ENCODE measurements at places on chromosomes 16 and 17.

DNA sequence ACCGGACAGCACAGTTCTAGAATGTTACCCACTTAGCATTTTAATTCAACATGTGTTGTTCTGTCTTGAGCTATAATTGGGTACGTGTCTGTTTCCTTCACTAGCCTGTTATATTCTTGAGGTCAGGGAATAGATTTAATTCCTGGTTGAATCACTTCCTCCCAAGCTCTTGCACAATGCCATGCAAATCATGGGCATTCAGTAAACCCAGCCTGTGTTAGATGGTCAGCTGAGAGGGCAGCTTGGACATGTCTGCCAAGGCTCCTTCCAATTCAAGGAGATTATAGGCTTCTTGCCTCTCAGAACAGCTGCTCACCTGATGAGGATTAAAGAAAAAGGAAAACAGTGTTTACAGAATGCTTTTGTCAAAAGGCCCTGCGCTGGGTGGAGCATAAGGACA lies 12.6 kb downstream of the C1QTNF1 start:
- DNase-seq: peak; percentile 45

GRCh38 chr16:54282202-54282927 lies 4.2 kb downstream of the IRX3 start:
- DNase-seq: peak; percentile 22

- no peak for DNase-seq
Observed at GRCh38 chr16:69929480-69929879, 21.7 kb upstream of the CLEC18A start.

- DNase-seq: peak; percentile 67
Observed at GRCh38 chr17:81295676-81296381, 722 bp upstream of the SLC38A10 start.

GRCh38 chr16:84907575-84907974 lies 87.8 kb downstream of the CRISPLD2 start:
- no peak for DNase-seq

- DNase-seq: no peak
Observed at GRCh38 chr16:9534759-9535158, 443.3 kb downstream of the HAPSTR1 start.

- peak; percentile 80 for DNase-seq
Observed at GRCh38 chr16:19167710-19168370, at the start of gene SYT17. SYT17 (plus strand) TSS chr16:19168240; CDS start chr16:19168647, 407 bp downstream.

GRCh38 chr17:83146347-83146746 lies 66.9 kb downstream of the METRNL start:
- DNase-seq: no peak

DNA sequence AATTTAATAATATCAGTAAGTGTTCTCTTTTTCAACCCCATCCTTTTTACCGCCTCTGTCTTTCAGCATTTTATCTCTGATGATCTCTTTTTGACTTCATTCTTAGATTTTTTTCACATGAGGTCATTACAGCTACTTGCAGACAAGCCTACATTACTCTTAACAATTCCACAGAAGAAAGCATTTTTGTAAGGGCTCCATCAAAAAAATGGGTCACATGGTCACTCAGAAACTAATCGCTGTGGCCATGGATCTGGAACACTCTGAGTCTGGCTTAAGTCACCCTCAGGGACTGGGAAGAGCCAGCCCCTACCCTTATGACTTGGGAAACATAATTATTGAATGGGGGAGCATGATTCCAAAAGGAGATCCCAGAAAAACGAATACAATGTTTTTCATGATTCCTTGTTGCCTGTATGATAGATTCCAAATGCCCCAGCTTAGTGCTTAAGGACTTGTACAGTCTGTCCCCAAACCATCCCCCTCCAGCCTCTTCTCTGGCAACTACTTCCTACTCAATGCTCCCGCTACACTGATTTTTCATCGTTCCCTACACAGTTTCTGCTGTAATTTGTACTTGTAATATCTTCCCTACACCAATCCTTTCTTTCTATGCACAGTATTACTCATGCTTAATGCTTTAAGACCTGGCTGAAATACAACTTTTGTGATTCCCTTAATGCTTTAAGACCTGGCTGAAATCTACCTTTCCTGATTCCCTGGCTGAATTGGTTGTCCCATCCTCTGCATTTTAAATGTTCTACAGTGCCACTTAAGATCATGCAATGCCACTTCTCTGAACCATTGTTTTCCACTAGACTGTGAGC lies 457.8 kb downstream of the HS3ST4 start:
- no peak for DNase-seq

DNA sequence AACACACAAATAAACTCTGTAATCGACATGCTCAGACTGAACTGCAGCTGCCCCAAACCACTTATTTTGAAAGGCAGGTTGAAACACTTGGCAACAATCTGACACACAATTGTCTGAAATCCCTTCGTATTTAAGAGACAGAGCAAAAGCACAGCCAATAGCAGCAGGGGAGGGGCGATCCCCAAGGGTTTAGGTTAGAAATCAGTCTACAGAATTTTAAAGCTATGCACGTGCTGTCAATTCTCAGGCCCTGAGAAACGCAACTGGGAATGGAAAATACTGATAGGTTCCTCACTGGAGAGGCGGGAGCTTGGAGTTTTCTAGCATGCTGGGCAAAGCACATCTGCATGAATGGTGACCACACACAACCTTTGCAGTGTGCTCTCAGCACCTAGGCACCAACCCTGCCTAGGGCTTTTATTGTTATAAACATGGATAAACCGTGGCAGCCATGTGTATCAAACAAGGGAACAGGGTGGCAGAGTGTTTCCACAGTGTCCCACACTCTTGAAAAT lies 168.0 kb downstream of the AATF start:
- DNase-seq: no peak

DNA sequence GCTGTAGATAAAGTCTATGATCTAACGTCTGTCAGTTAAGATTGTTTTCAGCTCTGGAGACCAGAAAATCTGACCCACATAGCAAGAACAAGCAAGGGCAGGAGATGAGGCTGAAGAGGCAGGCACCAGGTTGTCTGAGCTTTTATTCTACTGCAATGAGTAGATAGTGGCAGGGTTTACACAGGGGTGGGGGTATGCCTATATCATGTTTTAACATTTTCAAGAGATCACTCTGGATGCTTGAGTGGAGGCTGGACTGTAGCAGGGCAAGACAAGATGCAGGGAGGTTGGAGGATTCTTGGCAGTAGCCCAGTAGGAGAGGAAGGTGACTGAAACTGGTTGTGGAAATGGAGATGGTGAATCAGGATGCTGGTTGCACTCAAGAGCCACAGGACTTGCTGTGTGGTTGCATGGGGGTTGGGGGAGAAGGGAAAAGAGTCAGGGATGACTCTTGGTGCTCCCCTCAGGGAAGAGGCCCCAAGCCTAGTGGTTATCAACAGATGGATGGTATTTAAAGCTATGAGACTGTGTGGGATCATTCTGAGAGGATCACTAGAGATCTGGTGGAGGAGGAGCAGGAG lies 143.1 kb upstream of the KCNJ18 start:
- DNase-seq: no peak

GRCh38 chr17:57948555-57949420 lies 6.4 kb downstream of the CUEDC1 start:
- DNase-seq: peak; percentile 98

- DNase-seq: no peak
Observed at GRCh38 chr16:23852794-23853562, 17.2 kb downstream of the PRKCB start.

GRCh38 chr16:11964761-11965551 lies at the start of gene TNFRSF17:
TNFRSF17 (plus strand) TSS chr16:11965210; CDS start chr16:11965325, 115 bp downstream.
- DNase-seq: no peak

DNA sequence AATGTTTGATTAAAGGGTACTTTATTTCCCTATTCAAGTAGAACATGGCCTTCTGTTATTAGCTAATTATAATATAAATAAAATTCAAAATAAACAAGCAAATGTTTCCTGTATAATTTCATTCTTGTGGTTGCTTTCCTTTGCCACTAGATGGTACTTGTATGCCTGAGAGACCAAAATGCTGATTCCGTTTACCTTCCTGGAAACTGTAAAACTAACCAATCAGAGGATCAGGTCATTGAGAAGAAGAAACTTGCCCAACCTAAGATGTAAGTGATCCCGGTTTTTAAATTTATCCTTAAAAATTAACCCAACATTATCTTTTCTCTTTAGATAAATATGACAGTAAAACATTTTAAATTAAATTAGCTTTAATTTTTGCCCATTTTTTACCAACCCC lies 8.1 kb upstream of the ABCA5 start:
- no peak for DNase-seq

GRCh38 chr17:39416141-39416540 lies 14.7 kb upstream of the FBXL20 start:
- DNase-seq: no peak

- DNase-seq: no peak
Observed at GRCh38 chr17:74020522-74020921, 183.0 kb upstream of the RPL38 start.

DNA sequence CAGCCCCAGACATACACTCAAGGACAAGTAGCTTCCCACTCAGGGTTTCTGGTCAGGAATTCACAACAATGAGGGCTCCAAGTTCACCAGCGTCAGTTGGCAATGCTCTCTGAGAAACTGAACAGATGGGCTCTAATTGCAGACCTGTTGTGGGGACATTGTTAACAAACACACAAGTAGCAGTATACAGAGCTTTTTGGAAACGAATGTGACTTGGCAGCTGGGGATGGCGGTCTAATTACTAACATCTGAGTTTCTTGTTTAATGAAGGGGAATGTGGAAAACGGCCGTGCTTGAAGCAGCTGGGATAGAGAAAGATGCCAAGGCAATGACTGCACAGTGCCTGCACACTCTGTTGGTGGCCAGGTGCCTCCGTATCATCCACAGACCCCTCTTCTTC lies 316.1 kb upstream of the IRX3 start:
- DNase-seq: no peak

- DNase-seq: no peak
Observed at GRCh38 chr16:53895433-53895832, 191.5 kb downstream of the FTO start.

- peak; percentile 84 for DNase-seq
Observed at GRCh38 chr17:50219342-50219741, 17.9 kb upstream of the COL1A1 start.

All from Caki2 (cell line).